RKO (cell line): ENCODE measurements at places on chromosomes 3 and 15.

DNA sequence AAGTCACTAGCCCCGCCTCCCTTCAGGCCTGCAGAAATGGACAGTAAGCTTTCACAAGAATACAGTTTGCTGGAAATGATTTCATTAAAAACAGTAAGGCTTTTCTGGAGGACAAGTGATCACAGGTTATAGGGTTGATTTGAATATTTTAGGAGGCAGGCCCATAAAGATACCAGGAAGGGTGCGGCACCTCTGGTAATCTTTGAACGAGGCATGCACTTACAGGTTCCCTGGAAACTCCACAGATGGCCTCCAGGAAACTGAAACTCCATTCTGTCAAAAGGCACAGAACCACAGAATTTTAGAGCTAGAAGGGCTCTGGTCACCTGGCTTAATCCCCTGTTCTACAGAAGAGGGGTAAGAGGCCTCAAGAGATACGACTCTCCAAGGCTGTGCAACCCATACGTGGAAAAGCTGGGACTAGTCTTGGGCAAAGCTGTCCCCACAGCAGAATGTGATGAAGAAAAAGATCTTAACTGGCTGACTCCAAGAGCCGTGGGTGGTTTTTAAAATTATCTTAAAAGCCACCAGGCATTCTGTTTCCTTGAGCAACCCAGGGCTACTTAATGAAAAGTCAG lies 1.2 kb downstream of the STARD5 start:
- no peak for DNase-seq

GRCh38 chr15:29800491-29801366 lies 21.5 kb downstream of the TJP1 start:
- no peak for DNase-seq

DNA sequence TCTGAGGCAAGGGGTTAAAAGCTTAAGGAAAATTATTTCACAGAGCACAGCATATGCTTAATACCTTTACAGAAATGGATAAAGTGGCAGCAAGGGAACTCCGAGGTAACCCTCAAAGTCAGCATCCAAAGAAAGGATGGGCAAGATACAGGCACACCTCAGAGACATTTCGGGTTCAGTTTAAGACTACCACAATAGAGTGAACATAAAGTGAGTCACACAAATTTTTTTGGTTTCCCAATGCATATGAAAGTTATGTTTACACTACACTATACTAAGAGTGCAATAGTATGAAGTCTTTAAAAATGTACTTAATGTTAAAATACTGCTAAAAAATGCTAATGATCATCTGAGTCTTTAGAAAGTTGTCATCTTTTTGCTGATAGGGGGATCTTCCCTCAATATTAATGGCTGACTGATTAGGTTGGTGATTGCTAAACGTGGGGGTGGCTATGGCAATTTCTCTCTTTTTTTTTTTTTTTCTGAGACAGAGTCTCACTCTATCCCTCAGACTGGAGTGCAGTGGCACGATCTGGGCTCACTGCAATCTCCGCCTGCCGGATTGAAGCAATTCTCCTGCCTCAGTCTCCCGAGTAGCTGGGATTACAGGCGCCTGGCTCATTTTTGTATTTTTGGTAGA lies 10.0 kb downstream of the UBR1 start:
- DNase-seq: no peak

DNA sequence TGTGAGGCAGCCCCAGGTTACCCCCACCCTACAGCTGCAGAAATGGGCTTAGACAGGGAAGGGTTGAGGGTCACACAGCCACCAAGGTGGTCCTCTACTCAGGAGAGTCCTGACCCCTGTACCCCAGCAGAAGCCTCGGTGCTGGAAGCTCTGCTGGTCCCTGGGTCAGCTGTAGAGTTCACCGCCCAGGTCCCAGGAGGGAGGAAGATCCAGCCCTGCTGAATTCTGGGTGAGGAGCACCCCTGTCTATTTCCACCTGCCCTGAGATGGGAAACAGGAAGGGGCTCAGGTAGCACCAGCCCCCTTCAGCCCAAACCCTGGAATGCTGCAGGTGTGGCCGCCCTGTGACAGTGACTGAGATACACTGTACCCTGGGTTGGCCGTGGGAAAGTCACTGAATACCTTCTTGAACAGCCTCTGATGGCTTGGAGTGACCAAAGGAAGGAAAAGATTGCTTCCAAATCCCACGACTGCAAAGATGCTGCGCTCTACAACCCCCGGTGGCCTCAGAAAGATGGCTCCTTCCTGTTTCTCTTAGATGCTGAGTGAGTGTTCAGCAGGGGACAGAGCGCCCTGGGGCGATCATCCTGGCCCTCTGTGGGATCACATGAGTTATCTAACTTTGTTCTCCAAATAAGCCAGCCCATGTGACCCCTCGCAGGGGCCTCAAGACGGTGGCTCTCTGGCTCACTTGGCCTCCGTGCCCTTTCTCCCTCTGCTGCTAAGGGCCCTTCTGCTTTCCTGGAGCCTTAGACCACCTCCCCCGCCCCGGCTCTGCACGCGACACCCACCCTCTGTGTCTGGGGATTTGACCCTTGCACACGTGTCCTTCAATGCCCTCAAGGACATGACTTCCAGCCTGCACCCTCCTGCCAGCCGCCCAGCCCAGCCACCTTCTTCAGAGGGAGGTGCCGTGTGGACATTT lies 141.9 kb downstream of the NSMCE3 start:
- DNase-seq: no peak

DNA sequence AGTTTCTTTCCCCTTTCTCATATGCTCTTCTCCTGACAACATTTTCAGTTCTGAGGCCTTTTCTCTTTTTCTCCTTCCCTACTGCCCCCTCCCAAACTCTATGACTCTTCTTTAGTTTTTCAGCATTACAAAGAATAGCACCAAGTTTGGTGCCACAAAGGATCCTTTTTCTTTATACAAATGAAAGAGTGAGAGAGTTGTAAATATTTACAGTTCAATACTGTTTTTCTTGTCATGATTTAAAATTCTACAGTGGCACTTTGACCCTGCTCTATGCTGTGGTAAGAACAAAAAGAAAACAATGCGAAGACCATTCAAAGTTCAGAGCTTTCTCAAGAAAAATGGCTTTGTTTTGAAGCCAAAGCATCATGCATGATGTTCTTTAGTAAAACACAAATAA lies 667.9 kb upstream of the SGO1 start:
- no peak for DNase-seq

DNA sequence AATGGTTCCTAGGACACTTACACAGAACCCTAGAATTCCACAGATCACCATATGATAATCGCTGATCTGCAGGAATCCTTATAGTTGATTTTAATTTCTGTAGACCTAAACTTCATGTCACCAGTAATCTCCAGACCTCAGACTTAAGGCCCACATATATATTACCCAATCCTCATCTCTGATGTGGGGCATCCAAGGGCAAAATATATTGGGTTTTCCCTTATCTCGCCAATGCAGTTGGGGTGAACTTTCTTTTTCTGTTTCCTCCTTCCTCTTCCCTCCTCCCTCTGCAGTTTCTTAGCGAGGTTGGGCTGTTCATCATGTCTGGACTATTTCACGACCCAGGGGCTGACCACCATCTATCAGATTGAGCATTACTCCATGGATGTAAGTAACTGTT lies 230.2 kb downstream of the P3H2 start:
- DNase-seq: no peak

GRCh38 chr3:183410759-183411158 lies 17.7 kb downstream of the MCF2L2 start:
- no peak for DNase-seq

GRCh38 chr3:95037927-95038326 lies 975.1 kb downstream of the NSUN3 start:
- no peak for DNase-seq

- DNase-seq: no peak
Observed at GRCh38 chr3:98777801-98778220, 14.7 kb downstream of the ST3GAL6 start.

GRCh38 chr15:101551696-101552591 lies 62.4 kb upstream of the PCSK6 start:
- DNase-seq: no peak

DNA sequence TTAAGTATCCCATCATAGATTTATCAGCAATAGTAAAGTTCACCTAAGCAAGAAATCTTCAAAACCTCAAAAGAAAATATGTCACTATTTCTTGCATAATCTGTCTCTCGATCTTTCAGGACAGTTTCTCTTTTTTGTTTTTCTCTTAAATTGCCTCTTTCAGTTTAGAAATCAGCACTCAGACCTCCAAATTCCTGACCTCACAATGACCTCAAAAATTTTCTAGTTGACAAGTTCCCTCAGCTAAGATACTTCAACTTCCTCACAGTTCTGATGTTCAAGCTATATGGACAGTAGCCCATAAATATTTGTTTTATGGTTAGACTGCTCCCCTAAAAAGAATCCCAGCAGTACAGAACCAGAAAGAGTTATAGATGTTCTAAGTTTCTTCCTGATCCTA lies 24.1 kb downstream of the SLC24A5 start:
- DNase-seq: no peak

GRCh38 chr3:188472336-188472735 lies 318.4 kb downstream of the LPP start:
- DNase-seq: no peak

- no peak for DNase-seq
Observed at GRCh38 chr15:100196326-100197058, 145.3 kb downstream of the ADAMTS17 start.

- DNase-seq: no peak
Observed at GRCh38 chr3:42473083-42473932, 29.1 kb upstream of the VIPR1 start.

DNA sequence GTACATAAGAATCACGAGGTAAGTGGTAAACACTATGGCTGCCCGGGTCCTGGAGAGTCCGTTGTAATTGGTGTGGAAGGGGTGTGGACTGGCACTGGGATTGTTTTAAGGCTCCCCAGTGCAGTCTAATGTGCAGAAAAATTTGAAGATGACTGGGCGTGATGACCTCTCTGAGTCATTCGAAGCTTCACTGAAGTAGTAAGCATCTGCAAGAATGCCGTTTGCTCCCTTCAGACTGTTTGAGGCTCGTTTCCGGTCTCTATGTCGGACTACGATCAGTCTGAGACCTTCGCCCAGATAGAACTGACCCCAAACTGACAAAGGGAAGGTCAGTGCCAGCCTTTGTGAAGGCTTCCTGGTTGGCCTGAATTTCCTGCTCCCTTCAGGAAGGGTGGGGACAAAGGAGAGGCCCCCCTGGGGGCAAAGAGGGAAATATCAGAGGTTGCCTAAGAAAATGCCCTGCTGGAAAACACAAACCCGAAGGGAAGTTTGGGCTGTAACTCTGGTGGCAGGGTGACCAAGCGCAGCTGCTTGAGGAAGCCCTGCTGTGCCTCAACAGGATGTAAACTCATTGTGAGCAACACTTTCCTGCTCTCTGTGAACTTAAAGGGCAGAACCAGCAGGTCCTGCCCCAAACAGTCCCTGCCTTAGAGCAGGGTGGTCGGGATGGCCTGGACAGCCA lies 34.6 kb downstream of the BTD start:
- peak; percentile 74 for DNase-seq

- peak; percentile 59 for DNase-seq
Observed at GRCh38 chr3:109023656-109024254, 70.1 kb upstream of the GUCA1C start.

DNA sequence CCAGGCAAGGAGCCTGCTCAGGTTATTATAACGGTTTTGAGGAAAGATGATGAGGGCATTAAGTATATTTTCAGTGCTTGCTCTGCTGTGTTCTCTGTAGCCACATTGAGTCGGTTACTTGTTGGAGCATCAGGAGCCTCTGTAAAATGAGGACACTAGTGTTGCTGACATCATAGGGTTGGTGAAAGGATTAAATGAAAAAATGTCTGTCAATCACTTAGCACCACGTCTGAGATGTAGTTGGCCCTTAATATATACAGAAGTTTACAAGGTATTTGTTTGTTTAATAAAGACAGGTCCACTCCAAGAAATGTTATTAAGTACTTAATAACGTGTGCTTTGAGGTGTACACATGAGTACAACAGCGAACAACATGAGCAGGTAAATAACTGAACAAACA lies 735 bp upstream of the SLC25A26 start:
- DNase-seq: peak; percentile 14

DNA sequence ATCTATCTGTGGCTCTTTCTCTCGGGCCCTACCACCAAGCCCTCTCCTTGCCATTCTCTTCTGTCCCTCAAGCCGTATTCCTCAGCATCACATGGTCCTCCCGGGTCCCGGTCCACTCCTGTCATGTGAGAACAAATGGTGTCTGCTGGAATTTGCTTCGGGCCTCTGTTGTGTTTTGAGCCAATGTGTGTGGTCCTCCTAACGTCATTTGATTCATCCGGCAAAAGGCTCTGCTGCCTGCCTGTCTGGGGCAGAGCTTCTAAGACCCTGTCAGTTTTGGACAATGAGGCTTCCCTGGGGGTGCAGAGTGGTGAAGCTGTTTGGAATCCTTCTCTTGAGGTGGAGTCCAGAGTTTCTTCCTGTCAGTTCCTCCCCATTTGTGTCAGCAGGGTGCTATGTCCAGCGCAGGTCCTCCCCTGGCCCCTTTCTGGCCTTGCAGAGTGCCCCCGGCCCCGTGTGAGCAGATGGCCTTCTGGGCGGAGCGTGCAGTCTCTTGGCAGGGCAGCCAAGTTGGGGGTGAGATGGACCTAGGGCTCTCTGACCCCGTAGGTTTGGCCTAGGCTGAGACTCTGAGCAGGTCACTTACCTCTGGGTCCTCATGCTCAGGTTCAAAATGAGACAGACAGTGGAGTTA lies 93.6 kb downstream of the APBA2 start:
- no peak for DNase-seq

DNA sequence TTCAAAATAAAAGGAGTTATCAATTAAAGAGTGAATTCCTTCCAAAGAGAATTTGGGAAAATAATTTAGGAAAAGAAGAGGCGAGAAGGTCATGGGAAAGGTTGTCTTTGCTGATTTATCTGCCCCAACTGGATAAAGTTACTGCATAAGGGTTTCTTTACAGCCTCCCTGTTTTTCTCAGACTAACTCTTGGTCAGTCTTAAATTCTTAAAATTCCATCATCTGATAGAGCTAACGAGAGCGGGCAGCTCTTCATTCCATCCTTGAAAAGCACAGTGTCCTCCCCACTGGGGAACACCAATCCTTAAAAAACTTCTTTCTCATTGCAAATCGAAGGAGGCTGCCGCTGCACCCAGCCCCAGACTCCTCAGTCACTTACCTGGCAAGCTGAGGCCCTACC lies 107.2 kb downstream of the PGPEP1L start:
- DNase-seq: no peak

GRCh38 chr3:16311960-16312451 lies 47.0 kb downstream of the OXNAD1 start:
- no peak for DNase-seq

GRCh38 chr3:2090095-2090911 lies 8.4 kb upstream of the CNTN4 start:
- DNase-seq: no peak

- DNase-seq: no peak
Observed at GRCh38 chr15:47529241-47529640, 188.1 kb upstream of the SEMA6D start.

GRCh38 chr3:139654637-139655365 lies 23.0 kb downstream of the NMNAT3 start:
- no peak for DNase-seq

- no peak for DNase-seq
Observed at GRCh38 chr15:88615303-88616107, 5.6 kb upstream of the AEN start.

DNA sequence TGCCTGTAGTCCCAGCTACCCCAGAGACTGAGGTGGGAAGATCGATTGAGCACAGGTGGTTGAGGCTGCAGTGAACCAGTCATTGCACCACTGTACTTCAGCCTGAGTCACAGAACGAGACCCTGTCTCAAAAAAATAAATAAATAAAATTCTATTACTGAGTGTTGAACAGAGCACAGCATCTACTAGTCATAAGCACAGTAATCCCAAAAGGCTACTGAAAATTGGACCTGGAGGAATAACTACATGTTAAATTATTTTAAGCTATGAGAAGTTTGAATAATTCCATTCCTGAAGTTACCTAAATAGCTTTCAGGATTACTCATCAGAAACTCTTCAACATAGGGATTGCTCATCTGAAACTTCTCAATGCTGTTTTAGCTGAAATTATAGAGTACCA lies 43.4 kb downstream of the ARMC8 start:
- no peak for DNase-seq
